ENCODE measurements at places on chromosomes 3 and 15.

DNA sequence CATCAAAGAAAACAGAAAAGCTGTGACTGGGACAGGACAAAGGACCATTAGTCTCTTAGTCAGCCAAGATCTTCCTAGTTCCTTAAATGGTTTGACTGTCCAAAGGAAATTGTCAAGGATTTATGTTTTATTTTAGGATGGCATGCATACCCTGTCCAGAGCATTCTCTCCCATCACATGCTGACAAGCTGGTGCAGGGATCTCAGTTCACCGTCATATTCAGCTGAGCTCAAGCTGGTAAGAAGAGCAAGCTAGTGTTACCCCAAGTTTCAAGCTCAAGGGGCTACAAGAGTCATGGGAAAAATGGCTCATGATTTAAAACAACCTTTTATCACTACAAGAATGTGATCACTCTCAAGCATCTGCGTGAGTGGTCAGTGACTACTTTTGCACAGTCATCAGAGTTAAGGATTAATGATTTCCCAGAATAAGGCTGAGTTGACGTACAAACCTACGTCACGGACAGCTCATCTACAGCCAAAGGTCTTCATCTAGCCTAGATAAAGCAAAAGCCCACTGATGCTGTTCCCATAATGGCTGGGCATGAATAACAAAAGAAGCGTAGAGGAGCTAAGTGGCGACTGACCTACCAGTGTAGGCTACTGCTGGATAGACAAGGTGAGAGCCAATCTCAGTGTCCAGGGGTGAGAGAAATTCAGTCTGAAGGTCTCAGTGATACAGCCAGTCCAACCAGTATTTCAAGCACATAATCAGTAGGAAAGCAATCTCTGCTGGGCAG, 157.5 kb downstream of the GABRB3 start:
- no peak for DNase-seq

DNA sequence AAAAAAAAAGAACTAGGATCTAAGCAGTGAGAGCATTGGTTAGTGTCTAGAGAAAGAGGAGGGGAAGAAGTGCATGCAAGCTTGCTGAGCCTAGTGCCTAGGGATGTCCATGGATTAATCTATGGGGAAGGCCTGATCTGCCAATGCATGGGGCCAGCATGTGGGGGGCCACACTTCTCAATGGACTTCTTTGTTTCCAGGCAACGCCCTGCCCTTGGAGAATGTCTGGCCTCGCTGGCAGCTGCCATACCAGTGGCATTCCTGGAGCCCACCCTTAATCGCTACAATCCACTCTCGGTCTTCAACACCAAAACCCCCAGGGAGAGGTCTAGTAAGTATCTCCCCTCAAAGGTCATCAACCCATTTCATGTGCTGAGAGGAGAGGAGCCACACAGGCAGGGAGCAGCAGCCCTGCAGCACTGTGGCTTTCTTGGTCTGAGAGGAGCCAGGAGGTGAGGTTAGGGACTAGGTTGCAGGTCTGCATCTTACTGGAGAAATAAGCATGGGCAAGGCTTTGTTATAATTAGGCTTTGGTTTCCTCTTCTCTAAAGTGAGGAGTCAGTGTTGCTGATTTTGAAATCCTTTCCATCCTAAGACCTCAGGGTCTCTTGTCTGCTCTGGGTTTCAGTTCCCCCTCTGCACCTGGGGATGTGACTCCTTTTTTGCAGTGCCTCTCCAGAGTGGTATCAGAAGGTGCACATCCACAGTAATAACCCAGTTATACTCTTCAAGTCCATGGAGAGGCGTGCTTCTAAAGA, 188.1 kb upstream of the CHRM5 start:
- DNase-seq: no peak

DNA sequence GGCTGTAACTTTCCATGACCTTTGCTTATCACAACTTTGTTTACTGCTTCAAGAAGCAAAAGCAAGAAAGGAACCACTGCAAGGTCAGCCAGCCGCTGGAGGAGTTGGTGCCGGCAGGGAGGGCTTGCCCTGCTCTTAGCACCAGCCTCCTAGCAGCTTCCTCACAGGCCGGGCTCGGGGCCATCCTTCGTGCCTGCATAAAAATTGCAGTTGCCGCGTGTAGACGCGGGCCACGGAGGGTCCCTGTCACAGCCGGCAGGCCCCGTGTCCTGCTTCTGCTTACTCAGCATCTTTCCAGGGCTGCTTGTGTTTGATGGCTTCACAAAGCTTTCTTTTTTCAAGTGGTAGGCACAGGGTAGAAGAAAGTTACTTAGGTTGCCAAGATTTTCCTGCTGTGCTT, 84.4 kb downstream of the PGPEP1L start:
- DNase-seq: no peak

- no peak for DNase-seq
Measured at GRCh38 chr3:127809211-127809610, 13.1 kb downstream of the MGLL start.

DNA sequence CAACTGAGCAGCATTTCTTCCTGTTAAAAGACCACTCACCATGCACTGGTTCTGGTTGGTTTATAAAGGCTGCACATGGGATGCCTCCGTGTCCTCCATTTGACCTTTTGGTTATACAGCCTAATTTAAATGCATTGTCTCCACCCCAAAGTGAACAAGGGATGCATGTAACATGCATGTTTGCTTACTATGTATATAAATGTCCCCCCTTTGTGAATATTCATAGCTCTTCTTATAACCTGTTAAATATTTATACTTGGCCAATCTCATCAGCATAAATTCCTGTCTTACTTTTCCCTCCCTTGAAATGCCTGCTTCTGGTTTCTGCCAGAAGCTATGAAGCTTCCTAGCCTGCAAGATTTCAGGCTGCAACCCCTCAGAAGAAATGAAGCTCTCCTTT, 27.4 kb downstream of the TARS3 start:
- no peak for DNase-seq

GRCh38 chr3:107206141-107206540, 171.1 kb upstream of the CCDC54 start:
- DNase-seq: no peak

GRCh38 chr15:66756295-66756694, 54.3 kb downstream of the SMAD6 start:
- no peak for DNase-seq

- DNase-seq: no peak
Measured at GRCh38 chr3:159839561-159840379, 148.9 kb upstream of the IL12A start.

DNA sequence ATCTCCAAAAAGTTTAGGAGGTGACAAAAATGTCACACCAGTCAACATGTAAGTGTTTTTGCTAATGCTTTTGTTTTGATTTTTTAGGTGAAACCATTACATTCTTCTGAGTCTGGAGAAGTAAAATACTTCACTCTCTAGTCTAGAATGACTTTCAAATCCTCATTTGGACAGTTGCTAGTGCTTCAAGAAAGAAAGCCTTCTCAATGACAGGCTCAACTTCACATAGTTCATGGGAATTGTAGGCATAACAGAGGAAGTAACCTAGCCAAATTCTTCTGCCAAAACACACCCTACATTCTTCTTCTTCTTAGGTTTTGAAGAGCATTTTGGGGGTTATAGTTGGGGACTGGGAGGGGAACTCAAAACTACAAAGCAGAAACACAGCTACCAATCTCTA, 29.4 kb upstream of the HEG1 start:
- no peak for DNase-seq

DNA sequence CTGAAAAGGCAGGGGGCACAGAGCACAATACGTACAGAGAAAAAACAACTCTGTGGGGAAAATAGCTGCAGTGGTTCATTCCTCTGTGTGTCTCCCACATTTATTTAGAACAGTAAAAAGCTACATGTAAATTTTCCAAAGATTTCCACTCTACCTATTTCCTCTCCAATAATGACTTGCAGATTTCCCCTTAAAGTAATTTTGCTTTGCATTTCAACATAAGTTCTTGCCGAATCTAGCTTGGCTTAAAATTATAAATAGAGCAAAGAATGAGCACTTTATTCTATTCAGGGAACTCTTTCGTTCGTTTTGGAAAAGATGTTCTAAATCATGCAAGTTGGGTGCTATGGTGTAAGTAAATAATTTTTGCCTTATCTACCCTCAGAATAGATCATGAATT, 58.2 kb upstream of the NR2E3 start:
- no peak for DNase-seq

GRCh38 chr3:159166899-159167586, 365.2 kb downstream of the MFSD1 start:
- no peak for DNase-seq

DNA sequence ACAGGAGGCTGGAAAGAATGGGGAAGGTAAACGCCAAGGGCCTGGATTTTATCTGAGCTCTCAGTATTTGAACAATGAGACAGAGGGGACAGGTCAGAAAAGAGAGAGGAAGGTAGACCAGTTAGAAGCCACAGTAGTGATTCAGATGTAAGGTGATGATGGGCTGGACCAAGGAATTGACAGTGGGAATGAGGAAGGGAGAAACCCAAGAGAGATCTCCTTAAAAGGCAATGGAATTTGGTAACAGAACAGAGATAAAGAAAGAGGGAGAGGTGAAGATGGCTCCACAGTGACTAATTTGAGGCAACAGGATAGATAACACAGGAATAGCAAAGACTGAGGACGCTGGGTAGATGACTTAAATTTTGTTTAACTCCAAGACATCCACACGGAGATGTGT, 11.4 kb upstream of the HEG1 start:
- DNase-seq: no peak

- no peak for DNase-seq
Measured at GRCh38 chr3:7437231-7437630, 576.3 kb downstream of the GRM7 start.

DNA sequence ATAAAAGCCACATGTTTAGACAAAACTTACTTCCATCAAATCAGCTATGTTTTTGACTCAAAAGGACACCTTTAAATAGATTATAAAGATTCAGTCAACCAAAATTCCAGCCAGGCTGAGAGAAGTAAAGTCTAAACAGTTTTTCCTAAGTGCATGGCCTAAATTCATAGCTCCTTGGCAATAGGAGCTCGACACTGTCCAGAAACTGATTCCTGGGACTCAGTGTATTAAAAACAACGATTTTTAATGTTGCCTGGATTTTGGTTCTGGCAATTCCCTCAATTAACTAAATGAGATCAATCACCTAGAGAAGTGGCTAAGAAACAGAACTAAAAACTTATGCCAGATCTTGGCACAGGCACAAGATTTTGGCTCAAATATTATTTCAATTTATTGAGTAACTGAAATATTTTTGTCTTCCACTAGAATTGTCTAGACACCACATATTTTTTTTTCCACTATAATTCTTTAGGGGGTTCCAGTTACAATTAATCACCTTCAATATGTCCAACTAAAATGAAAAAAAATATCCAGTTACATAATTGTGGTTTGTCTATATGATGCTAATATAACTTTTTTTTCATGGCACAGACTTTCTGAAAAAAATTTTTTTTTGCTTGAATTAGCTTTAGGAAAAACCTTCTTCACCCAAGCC, 135.9 kb downstream of the TFDP2 start:
- DNase-seq: no peak

- DNase-seq: no peak
Measured at GRCh38 chr3:191388823-191389222, 58.5 kb upstream of the UTS2B start.

- no peak for DNase-seq
Measured at GRCh38 chr3:158381262-158381868, 189.6 kb upstream of the MLF1 start.

DNA sequence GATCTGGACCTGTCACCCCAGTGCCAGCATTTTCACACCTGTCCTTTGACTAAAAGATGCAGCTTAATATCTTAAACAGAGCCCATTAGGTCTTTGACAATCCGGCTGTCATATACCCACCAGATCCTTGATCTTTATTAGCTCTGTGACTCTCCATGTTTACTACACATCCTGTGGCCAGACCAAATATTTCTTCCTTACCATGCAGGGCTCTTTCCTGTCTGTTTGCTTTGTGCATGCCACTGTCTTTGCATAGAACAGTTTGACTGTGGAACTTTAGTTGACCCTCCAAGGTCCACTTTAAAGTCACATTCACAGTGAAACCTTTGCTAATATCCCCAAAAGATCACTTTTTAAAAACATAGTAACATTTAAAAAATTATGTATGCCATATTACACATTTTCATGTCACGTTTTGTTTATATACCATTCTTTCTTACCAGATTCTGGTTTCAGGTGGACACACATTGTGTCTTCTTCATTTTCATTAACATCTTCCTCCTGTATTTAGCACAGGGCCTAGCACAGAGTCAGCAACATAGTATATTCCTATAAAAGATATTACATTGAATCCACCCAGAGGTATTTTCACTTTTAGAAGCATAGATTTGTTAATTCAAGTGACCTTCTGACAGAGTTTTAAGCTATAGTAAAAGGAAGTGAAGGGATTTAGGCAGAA, 95.8 kb downstream of the RAP2B start:
- no peak for DNase-seq

DNA sequence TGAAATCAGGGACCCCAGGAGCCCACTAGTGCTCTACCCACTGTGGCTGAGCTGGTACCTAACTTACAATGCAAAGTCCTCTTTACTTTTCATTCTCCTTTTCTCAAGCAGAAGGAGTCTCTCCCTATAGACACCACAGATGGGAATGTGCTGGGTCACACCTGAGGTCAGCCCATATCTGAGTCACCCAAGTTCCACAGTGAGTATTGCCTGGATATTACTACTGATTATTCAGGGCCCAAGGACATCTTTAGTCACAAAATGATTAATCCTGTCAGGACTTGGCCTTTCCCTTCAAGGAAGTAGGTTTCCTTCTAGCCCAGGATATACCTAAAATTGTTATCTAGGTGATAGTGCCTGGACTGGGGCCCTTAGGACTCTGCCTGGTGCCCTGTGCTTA, 1305.2 kb downstream of the SI start:
- DNase-seq: no peak

GRCh38 chr3:152151216-152151876, 117.4 kb upstream of the MBNL1 start:
- no peak for DNase-seq

- DNase-seq: no peak
Measured at GRCh38 chr3:168914662-168915061, 748.9 kb downstream of the MECOM start.

DNA sequence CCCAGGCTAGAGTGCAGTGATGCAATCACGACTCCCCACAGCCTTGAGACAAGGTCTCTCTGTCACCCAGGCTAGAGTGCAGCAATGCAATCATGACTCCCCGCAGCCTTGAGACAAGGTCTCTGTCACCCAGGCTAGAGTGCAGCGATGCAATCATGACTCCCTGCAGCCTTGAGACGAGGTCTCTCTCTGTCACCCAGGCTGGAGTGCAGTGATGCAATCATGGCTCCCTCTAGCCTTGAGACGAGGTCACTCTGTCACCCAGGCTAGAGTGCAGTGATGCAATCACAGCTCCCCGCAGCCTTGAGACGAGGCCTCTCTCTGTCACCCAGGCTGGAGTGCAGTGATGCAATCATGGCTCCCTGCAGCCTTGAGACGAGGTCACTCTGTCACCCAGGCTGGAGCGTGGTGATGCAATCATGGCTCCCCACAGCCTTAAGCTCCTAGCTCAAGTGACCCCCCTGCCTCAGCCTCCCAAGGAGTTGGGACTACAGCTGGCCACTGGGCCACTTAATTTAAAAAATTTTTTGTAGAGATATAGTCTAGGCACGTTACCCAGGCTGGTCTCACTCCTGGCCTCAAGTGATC, 26.1 kb downstream of the TFRC start:
- no peak for DNase-seq

All from ascending aorta (tissue), 2 donors.